ENCODE measurements at places on chromosomes 3 and 15.

DNA sequence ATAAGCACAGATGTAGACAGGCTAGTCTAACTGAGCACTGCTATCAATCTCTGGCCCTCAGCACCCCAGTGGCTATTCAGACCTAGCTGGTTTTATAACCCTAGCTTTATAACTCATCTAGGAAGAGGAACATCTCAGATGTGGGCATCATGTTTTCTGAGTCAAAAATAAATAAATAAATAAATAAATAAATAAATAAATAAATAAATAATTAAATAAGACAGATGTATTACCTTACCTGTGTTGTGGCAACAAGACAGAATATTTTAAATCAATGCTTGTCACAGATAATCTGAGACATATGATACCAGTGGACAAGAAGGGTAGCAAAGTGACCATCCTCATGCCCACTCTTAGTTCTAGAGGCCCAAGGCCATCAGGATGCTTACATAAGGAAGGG, 52.2 kb downstream of the EFHB start:
- no peak for DNase-seq

DNA sequence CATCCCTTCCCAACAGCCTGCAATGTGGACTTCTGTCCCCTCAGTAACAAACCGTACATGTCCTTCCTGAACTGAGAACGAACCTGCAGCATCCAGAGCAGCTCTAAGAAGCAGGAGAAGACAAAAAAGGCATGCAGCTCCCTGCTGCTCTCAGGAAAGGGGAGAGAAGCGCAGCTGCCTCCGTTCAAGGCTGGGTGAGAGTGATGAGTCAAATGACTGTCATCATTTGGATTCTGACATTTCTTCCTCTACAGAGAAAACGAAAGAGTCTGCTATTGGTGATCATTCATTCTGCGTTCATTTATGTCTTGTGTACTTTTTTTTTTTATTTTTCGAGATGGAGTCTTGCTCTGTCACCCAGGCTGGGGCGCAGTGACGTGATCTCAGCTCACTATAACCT, 677.8 kb downstream of the FHIT start:
- DNase-seq = no peak

GRCh38 chr15:101204739-101205535, 46.9 kb downstream of the CHSY1 start:
- no peak for DNase-seq

GRCh38 chr15:63212050-63213004, 22.9 kb downstream of the RAB8B start:
- no peak for DNase-seq

DNA sequence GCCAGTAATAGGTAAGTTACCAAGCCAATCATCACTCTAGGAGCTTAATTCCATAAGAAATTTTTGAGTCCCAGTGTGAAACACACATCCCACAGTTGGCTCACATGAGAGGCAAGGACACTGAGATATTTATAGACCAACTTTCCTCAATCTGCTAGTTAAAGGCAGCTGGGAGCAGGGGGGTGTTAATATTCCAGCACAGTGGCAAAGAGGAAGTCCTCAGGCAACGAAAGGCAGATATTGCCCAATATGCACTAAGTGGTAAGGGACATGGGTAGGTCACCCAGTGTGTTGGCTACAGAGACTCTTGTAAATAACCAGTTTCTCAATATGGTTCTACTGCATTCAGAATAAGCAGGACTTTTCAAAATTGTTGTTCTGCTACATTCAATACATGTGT, 61.0 kb downstream of the TOP2B start:
- DNase-seq = no peak

DNA sequence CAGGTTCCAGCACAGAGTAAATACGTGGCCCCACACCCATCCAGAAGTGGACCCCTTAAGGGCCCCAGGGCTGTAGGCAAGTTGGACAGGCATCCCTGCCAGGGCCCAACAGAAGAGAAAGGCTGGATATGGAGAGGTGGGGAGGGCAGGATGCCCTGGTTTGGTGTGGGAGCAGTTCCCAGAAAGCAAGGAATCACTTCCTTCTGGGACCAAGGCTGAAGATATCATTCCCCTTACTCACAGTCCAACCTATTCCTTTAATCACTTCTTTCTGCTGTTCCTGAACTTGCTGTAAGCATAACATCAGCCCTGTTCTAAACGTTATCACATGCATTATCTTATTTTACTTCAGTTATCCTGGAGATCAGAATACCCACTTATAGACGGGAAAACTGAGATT, 6.1 kb upstream of the MESP2 start:
- DNase-seq = no peak

DNA sequence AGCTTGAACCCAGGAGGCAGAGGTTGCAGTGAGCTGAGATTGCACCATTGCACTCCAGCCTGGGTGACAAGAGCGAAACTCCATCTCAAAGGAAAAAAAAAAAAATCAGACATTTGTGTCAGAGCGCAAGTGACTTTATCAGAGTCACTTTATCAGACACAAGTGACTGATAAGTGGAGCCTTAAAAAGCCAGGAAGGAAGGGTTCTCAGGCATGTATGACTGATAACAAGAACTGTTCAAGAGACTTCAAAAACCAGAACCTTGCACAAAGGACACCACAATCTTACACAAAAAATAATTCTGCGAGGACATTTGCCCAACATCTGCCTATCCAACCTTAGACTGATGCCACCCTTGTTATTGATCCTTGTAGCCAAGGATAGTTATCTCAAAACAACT, 13.3 kb upstream of the CFAP44 start:
- no peak for DNase-seq

DNA sequence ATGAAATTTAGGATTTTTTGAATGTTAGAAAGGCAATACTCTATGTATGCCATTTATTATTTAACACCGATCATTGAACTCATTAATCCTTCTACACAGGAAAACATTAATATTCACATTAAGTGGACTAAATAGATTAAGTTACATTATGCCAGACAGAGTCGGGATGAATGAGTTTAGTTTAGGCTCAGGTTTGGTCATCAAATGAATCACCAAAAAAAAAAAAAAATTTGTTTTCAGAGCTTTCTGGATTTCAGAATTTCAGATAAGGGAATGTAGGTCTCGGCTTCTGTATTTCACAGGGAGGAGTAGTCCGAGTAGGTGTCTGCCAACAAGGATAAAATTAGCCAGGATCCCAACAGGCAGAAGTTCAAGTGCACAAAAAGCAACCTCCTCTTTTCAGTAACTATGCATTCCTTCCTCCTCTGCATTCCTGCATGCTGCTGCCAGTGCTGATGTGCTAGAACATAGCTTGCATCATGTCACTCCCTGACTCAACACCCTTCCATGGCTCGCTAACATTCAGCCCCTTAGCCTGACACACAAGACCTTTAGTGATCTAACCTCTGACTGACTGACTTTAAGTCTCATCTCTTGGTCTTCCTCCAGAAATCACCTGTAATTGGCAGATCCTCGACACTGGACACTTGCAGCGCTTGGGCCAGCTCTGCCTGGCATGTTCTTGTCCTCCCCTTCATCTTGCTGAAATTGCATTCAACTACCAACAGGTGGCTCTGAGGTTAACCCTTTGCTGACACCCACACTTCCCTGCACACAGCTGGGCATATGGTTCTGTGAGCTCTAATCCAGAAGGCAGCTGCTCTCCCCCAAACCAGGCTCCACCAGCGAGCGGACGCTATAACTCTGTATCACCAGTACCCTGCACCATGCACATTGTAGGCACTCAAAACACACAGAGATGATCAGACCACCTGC, 145.4 kb upstream of the PROK2 start:
- no peak for DNase-seq

DNA sequence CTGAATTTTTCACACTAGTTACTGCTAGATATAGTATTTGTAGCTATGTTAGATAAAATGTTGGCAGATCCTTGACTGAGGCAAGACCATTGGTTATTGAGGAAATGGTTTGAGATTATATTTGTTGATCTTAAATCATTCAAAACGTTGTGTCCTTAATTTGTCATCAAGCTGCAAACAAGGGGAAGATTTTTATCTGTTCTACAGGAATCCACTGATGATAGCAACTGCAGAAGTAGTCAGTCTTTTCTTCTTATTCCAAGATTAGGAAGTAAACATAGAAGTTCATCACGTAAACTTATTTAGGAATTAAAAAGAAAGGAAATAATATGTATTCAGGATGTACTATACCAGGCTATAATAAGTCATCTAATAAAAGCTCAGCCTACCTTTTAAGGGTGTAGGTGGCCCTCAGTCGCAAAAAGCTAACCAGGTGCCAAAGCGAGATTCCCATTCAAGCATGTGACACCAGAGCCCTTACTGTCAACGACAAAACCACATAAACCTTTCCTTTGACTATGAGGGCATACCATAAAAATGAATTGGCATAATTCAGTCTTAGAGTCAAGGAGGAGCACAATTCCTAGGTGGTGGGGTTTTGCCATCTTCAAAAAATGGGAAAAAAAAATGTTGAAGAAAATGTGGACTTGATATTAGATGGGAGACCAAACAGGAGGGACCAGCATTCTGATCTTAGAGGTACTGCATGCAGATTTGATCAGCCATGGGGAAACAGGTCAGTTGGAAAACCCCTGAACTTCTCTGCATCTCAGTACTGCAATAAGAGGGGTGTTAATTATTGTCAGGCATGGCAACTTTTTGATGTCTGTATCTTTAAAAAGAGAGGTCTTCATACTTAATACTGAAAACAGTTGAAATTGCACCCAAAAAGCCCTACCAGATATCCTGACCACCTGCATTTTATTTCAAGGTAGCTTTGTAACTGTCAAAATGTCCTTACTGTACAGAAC, 212.5 kb upstream of the UBE2E1 start:
- no peak for DNase-seq

GRCh38 chr3:14401692-14402303, 608 bp upstream of the SLC6A6 start:
- no peak for DNase-seq

- no peak for DNase-seq
Measured at GRCh38 chr3:13207578-13207922, 134.3 kb upstream of the IQSEC1 start.

Data from activated CD4-positive, alpha-beta T cell treated with anti-CD3 and anti-CD28 coated beads, Interleukin-2, amount 50 U/mL, for 4 hours (primary cell).